NK-92 treated with Interleukin-12 subunit alpha and Interleukin-12 subunit beta, amount 100 ng/mL, for 24 hours (cell line): ENCODE measurements at places on chromosomes 6 and 20.

GRCh38 chr6:129923530-129924250 is 62.6 kb upstream of the TMEM244 start:
- no peak for DNase-seq

- no peak for DNase-seq
Observed at GRCh38 chr6:82204020-82204419, 43.5 kb downstream of the IBTK start.

- DNase-seq = no peak
Observed at GRCh38 chr6:108117427-108118358, 43.2 kb upstream of the OSTM1 start.

GRCh38 chr6:42696526-42697267 is 25.7 kb downstream of the PRPH2 start:
- no peak for DNase-seq

DNA sequence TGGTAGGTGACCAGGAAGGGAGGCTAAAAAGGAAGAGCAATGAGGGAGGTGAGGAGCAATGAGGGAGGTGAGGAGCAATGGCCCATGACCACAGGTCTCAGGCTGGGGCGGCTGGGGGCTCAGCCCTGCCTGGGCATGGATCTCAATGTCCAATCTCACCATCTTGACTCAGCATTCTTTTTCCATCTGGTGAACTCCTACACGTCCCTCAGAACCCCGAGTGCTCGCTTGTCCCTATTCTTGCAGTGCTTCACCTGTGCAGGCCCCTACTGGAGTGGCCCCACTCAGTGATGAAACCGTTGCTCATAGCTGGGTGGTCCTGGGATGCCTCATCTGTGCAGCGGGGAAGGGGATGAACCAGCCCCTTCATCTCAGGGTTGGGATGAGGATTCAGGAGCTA is 16.9 kb upstream of the RBBP8NL start:
- no peak for DNase-seq

GRCh38 chr20:6671829-6672228 is 95.7 kb upstream of the BMP2 start:
- no peak for DNase-seq

- no peak for DNase-seq
Observed at GRCh38 chr6:137894779-137895385, 27.8 kb downstream of the TNFAIP3 start.

DNA sequence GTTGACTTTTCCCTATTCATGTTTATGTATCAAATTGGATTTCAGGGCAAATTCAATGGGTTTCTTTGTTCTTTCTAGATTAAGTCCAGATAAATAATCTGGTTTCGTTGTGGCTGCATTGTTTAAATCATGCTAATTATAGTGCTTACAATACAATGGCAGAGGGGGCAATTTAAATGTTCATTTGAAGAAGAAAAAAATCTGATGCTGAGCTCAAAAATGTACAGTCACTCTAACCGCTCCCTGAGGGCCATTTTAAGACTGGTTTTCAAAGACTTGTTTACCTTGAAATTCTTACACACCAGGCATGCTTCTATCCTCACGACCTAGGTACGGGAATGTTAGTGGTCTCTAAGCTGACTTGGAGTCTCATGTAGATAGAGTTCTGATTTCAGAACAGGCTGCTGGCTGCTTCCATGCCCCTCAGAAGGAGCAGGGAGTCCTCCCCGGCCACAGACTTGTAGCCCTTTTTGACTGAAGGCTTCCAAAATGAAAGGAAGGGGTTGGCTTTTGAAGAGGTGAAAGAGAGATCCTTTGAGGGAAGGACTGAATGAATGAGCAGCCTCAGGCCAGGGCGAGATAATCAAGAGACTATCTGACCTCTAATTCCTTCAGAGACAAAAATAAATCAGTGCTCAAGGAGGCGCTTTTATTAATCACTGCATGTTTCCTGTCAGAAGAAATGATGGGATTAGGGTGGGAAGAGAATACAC is 86.1 kb upstream of the ZNF217 start:
- DNase-seq = no peak

DNA sequence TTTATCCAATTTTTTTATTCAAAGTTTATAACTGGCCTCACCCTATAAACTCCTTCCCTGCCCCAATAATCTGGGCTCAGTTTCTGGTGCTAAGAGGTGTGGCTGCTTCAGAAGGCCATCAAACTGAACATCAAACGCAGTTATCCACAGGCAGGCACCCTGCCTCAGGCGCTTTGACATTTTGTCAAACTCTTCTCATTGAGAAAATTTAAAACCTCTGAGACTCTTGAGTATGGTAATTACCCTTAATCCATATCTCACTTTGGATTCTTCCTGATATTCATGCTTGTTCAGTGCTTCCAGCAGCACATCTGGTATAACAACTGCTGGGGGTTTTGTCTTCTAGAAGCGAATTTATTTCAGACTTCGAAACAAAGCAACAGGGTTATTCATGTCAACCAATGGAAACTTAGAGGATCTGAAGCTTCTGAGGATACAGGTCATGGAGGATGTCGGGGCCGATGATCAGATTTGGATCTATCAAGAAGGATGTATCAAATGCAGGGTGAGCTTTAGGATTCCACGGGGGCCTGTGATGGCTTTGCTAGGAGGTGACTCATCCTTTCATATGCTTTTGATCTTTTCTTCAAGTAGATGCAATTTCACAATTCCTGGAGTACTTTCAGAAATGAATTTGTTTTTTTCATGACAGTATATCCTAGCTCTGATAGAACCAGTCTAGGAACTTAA is 68.2 kb downstream of the RTN4IP1 start:
- DNase-seq = no peak

GRCh38 chr6:33694977-33695376 is 16.5 kb downstream of the UQCC2 start:
- no peak for DNase-seq

- no peak for DNase-seq
Observed at GRCh38 chr6:169933251-169933821, 181.9 kb downstream of the ERMARD start.

DNA sequence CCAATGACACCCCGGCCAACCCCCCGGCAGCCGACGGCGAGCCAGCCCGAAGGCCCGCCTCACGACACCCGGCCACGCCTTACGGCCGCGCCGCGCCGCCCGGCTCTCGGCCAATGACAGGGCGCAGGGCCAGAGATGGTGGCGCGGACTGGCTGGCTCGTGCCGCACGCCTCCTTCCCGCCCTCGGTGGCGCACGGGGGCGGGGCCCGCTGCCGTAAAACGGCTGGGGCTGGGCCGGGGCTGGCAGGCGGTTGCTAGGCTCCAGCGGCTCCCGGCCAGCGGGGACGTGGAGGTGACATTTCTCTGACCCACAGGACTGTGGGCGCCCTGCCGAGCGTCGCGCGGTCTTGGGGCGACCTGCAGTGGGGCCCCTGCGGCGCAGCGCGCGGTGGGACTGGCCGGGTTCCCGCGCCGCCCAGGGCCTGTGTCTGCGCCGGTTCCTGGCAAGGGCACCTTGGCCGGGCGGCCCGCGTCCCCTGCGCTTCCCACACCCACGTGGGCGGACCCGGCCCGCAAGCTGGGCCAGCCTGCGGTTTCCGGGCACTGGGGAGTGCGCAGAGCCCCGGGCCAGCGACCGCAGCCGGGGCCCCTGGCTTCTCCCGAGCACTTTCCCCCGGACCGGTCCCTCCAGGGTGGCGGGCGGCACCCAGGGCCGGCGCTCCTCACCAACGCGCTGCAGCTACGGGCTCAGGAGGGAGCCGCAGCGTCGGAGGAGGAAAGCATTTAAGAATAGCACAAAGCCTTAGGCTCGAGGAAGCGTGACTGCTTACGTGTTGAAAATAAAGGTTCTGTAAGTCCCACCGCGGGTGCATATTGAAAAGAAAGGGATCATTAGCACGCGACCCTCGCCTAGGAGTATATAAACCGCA is at the start of gene MPC1:
TSS of gene MPC1 (minus strand) at position 8 of the 869 bp plus-strand sequence. CDS start 64 bp downstream, outside the sequence.
- peak; percentile 87 for DNase-seq

DNA sequence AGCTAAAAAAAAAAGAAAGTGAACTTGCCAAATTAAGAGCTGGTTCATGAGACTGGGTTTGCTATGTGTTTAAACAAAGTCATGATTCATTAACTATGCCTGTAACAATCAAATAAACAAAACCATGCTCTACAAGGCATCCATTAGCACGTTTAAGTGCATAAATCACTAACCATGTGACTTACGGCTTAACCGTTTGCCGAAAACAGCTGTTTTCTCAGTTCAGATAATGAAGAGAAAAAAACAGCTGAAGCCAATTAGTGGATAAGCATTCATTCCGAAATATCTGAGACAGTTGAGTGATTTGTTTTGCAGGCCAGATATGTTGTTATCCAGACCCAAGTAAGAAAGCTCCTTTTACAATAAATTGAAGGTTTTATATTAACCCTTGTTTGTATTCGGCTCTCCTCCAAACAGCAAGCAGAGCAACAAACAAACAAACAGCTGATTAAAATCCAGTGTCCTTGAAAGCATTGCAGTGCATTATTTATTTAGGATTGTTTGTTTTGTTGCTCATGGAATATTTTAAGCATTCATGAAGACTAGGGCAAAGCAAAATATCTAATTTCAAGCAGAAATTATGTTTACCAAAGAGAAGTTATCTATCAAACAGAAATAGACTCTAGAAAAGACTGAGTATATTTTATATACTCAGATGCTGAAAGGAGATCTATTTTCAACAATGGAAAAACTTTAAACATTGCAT is 343.5 kb downstream of the RFPL4B start:
- DNase-seq = no peak
